IPS DF 19.7 (cell line): ENCODE measurements at places on chromosomes 5 and 9.

GRCh38 chr5:146395193-146395592, 51.9 kb upstream of the TCERG1 start:
- DNase-seq, result no peak

- DNase-seq, result no peak
Measured at GRCh38 chr5:40649463-40650030, 30.2 kb upstream of the PTGER4 start.

GRCh38 chr5:100840370-100840769, 62.7 kb downstream of the ST8SIA4 start:
- DNase-seq, result no peak

- DNase-seq, result no peak
Measured at GRCh38 chr5:107023732-107024131, 647.0 kb downstream of the EFNA5 start.

DNA sequence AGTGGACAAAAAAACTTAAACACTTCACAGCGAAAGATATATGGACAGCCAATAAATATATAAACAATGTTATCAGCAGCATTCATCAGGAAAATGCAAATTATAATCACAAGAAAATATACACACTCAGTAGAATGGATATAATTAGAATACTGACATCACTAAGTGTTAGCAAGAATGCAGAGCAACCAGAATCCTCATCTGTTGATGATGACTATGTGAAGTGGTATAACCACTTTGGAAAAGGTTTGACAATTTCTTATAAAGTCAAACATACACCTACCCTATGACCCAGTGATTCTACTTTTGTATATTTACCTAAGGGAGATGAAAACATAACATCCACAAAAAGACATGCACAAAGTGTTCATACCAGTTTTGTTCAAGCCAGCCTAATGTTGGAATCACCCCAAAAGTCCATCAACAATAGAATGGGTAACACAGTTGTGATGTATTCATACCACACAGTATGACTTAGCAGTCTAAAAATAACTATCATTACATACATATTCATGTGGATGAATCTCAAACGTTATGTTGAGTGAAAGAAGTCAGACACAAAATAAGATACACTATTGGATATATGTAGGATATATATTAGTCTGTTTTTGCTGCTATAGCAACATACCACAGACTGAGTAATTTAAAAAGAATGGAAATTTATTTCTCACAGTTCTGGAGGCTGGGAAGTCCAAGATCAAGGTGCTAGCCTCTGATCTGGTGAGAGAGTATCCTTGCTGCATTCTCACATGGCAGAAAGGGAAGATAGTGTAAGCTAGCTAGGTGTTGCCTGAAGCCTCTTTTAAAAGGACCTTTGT, 148.8 kb upstream of the ADAMTSL1 start:
- DNase-seq, result no peak

DNA sequence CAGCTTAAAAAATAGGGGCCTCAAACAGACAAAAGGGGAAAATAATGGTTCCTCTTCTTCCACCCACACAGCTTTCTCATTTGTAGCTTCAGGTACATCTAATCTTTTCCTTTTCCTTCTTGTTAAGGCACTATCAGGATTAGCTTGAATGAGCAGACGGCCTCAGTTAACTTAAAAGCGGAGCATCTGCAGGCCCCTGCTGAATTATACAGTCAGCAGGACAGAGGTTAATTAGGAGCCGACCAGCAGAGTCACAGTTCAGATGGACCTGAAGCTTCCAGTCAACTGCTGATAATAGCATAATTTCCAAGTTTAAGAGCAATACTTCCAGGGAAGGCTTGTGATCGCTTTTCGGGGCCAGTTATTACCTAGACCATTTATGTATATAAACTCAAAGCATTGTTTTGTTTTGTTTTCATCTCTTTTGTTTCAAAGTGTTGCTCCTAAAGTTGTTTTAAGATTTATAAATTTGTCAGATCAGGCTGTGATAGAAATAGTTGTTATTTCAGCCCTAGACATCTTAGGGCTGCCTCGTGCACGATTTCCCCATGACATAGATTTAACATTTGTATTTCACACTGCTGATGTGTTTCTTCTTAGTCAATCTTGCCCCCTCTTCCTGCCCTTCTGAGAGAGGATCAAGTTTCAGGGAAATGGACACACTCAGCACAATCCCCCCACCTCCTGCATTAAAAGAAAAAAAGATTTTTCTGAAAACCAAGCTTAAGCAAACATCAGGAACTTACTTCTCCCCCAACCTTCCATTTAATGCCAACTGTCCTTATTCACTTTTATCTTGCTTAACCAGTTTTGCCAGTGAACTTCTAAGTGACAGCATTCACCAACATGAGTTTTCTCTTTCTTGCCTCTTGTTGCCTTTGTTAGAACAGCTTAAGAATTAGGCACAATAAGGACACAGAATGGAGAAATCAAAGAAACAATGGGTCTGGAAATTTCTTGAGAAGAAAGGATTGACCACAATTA, 449.8 kb downstream of the ARHGEF28 start:
- no peak for DNase-seq

DNA sequence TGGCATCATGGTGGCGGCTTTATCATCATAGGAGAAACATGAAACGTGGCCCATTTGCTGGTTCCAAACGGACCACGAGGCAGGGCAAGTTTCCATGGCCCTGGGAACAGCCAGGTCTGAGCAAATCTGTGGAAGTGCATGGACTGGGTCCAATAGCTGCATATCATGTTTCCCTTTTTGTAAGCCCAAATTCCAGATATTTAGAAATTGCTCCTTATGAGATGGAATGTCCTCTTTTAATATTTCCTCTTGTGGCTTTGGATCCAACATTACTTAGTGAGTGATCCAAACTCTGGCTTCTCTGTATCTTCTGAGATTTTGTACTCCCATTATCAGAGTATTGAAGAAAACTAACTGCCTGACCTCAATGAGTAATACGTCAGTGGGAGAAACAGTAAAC, 79.8 kb upstream of the FBXL7 start:
- no peak for DNase-seq

DNA sequence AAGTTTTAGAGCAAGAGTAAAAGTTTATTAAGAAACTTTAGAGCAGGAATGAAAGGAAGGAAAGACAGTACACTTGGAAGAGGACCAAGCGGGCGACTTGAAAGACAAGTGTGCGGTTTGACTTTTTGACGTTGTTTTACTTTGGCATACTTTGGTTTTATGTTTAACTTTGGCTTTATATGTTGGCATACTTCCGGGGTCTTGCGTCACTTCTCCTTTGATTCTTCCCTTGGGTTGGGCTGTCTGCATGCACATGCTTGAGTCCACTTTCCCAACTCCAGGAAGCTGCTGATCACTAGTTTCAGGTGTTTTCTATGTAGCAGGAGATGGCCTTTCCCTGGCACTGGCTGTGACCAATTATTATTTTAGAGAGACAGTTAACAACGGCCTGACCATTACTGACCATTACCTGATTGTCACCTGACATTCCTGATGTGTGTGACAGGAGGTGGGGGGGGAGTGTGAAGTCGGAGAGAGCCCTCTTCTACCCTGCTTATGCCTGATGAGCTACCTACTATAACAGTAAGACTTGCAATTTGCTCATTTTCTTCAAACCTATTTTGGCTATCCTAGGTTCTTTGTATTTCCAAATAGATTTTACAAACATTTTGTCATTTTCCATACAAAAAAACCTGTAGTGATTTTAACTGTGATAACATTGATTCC, 45.5 kb downstream of the TNFSF8 start:
- DNase-seq, result no peak
